ENCODE measurements at places on chromosomes 11 and 22.

GRCh38 chr11:108221371-108221770, 1.1 kb downstream of the NPAT start:
- DNase-seq, result no peak

DNA sequence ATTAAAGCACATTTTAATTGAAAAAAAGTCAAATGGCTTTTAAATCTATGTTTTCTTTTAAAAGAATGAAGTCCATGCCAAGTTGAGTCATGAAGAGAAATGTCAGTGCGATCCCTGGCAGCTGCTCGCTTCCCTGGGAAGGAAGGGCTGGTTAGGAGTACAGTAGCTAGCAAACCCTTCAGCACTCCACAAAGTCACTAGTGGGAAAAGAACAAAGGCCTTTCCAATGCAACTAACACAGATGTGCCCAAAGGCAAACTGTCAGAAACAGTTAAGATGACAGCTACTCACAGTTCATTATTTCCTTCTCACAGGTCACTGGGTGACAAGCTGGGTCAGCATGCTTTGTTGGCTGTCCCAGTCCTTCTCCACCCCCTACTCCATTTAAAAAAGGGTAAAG, 308.7 kb downstream of the DCDC1 start:
- no peak for DNase-seq

GRCh38 chr11:420054-420910, 5.5 kb upstream of the SIGIRR start:
- no peak for DNase-seq

DNA sequence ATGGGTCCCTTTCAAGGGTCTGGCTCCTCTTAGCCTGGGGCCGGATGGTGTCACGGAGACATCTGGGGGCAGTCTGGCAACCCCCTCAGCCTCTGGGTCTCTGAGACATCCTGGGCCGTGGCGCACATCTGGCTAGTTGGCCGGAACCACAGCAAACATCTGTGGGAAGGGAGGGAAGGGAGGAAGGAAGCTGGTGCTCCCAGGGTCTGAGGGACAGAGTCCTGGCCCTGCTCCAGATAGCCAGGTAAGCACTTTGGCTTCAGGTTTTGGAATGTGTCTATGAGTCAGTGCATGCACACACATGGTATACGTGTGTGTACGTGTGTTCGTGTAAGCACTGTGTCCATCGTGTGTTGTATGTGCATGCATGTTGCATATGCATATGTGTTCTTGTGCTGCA, 225.1 kb downstream of the MN1 start:
- no peak for DNase-seq

DNA sequence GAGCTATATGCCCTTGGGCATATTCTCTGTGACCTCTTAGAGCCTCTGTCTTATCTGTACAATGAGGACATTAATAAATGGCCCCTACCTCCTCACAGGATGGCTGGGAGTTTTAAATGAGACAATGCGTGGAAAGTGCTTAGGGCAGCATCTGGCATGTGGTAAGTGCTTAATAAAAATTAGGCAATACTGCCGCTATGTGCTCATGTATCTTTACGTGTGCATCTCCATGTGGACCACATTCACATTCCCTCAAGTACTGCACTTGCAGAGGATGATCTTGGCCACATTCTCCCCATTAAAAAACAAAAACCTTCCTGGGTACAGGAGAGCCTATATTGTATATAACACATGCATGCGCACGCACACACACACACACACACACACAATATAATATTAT, 19.1 kb upstream of the BSX start:
- DNase-seq, result no peak

DNA sequence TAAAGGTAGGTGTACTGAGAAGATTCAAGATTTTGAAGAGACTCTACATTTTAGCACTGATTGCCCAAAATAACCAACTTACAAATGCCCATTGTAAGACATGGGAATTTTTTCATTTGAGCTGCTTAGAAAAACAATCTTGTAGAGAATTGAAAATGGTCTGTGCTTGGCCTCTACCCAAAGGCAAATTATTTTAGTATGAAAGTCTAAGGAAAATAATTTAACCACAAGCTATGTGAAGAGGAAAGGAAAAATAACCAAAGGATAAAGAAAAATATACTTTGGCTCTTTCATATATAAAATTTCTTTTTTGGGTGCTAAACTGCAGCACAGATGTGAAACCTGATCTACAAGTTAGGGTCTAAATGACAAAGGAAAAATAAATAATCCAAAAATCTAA, 54.9 kb downstream of the ME3 start:
- no peak for DNase-seq

DNA sequence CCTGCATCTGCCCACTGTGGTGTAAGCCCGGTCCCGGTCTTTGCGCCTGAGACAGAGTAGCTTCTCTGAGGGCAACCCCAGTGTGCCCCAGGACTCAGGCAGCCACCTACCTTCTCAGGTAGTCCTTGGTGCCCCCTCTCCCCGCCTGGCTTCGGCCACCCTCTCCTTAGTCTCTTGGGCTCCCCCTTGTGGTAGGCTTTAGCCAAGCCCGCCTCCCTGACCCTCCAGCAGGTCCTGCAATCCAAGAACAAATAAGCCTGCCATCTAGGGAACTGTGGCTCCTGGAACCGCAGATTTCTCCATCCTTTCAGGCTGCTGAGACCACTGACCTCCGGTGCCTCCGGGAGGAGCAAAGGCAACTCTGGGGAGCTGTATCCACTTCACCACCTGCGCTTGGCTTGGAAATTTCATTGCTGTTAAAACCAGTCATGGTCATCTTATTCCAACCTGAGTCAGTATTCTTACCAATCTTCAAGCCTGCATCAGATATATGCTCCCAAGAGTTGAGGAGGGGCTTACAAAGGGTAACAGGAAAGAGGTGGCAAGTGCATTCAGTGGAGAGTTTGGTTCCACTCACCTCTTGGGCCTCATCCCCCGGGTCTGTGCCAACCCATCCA, 52.8 kb upstream of the TENM4 start:
- no peak for DNase-seq

GRCh38 chr22:38843657-38844314, at the start of gene NPTXR:
NPTXR (minus strand) TSS chr22:38844028.
- DNase-seq, result no peak

DNA sequence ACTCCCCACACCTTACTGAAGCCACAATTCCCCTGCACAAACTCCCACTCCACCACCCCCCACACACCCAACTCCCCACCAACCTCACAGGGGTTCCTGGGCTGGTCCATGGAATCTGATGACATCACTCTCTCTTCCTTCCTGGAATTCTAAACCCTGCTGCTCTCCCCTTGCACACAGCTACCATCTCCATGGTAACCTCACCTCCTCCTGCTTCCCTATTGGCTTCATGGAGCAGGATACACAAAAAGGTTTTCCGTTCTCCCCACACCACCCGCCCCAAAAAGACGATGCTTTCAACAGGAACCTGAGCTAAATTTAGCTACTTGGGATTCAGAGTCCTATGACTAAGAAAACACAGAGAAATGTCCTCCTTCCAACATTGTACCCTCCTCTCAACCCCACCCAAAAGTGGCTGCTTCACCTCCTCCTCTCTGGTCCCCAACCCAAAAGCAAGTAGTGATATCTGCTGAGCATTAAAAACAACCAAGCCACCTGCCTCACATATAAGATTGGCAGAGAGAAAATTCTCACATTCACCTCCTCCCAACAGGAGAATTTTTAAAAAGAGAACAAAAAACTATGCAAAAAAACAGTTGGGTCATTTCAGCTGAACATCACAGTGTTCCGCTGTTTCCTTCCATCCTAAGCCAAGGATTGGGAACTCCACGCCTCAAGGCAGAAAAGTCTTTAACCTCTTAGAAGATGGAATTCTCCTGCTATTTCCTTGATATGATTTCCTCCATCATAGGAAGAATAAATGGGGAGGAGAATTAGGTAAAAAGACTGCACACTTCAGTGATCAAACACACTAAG, 66.9 kb downstream of the RBFOX2 start:
- no peak for DNase-seq

DNA sequence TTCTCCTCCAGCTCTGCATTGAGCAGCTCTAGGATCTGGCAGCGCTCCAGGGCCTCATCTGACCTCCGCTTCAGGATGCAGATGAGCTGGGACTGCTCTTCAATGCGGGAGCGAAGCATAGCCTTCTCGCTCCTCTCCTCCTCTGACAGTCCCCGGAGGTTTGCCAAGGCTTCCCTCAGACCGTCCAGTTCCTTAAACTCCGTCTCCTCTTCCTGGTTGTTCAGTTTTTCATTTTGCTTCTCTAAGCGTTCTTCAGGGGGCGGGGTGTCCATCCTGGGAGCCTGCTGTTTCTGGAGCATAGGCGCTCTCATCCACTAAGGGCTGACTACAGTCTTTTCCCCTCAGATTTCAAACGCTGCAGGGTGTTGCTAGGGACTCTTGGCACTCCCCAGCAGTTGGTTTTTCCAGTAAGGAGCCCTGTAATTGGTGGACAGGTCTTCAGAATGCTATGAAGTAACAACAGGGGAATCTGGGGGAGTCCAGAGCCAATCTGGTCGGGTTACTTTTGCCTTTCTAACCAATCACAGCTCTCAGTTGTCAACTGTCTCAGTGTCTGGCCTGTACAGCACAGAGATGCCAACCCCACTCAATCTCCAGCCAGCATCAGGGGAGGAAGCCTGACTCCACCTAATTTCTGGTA, at the start of gene CCDC89:
Gene CCDC89 (minus strand): TSS at position 376 of the 640 bp plus-strand sequence. CDS start 65 bp downstream, at position 311.
- DNase-seq, result no peak

- no peak for DNase-seq
Measured at GRCh38 chr22:43185860-43186261, 1.1 kb downstream of the TTLL12 start.

DNA sequence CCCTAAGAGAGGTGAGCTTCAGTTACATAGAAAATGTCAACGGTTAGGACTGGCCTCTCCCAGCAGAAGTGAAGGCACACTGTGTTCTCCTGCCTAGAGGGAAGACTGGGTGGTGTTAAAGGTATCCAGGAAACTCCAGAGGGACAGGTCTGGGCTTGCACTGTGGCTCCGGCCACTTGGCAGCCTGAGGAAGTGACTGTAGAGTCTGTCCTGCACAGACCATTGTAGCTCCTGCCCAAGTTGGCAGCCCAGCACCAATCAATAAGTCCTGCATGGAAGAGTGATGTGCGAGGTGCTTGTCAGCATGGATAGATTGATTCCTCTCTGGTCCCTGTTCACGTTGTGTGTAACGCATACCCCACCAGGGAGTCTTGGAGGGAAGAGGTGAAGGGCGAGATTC, 284.8 kb downstream of the TENM4 start:
- no peak for DNase-seq

DNA sequence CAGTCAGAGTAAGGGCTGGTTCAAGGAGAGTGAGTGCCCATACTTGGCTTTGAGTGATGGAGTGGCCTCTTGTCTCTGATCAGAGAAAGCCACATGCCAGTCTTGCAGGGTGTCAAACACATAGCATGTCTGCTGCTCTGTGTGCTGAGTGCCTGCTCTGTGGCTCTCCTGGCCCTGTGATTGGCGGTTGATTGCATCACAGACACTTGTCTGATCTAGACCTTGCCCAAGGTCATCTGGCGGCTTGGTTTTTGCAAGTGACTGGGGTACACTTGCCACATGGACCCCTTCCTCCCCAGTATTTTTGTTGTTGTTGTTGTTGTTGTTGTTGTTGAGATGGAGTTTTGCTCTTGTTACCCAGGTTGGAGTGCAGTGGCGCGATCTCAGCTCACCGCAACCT, 10.3 kb downstream of the OSBP2 start:
- no peak for DNase-seq

DNA sequence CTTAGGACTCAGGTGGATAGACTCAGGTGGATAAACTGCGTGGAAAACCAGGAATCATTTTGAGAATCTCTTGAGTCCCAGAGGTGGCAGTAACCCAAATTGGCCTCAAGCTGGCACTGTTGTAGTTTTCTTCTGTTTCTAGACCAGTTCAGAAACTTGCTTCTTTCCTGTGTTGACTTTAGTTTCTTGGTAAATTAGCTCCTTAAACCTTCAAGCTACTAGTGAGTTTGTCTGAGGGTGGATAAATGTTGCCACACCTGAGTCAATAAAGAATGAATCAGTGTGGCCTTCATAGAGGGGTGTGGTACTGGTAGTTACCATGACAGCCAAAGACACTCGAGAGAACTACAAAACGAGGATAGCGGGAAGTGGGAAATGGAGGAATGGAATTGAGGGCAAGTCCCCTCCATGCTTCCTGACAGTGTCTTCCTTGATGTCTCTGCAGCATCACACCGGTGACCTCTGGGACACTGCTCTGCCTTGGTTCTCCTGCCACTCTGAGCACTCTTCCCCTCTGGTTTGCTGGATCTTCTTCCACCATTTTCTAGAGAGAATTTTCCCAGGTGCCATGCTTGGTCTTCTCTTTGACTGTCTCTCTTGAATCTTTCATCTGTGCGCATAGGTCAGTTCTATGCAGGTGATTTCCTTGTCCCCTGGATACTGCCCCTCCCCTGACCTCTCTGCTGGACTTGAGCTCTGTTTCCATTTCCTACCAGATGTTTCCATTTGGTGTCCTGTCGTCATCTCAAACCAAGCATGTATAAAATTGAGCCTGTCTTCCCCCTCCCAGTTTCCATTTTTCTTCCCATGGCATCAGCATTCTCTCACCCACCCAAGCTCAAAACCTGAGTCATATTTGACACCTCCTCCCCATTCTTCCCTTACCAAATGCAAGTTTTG, 7.2 kb downstream of the POLD4 start:
- DNase-seq, result peak; percentile 24

- no peak for DNase-seq
Measured at GRCh38 chr11:117668321-117668751, 128.7 kb downstream of the DSCAML1 start.

- no peak for DNase-seq
Measured at GRCh38 chr11:129373489-129373953, 2.1 kb upstream of the BARX2 start.

DNA sequence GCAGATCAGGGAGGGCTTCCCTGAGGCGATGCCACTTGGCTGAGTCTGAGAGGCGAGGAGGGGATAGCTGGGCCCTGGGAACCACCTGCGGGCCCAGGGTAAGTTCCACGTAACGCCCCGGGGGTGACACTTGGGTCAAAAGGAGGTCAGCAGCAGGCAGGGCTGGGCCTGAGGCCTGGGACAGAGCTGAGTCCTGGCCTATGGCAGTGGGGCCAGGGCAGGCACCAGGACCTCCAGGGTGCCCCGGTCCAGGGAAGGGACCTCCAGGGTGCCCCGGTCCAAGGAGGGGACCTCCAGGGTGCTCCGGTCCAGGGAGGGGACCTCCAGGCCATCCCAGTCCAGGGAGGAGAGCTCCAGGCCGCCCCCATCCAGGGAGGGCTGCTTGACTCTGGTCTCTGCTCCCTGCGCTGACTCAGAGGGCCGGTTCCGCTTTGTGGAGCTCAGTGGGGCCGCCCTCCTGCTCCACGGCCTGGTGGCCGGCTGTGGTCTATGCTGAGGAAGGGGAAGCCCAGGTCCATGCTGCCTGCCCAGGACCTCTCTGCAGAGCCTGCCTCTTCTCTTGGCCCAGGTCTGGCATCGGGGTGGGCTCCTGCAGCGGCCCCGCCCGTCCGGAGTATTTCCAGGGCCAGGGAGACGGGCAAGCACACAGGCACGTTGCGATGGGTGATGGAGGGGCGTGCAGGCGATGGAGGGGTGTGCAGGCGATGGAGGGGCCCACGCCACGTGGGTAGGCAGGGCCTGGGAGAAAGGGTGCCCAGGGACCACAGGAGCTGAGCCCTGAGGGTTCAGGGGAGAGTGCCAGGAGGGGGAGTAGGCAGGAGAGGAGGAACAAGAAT, 19.5 kb upstream of the WNT7B start:
- no peak for DNase-seq

Measured in GM12878 (cell line).